ENCODE measurements at places on chromosomes 3 and 15. TPM values are rescaled to one million over a fixed set of nuclear protein-coding genes. Genes with fewer than 3 reads are reported as not detected.
A peak's percentile ranks its signal among the peaks of the same experiment; 100 is the strongest.

- no peak for DNase-seq
Observed at GRCh38 chr3:190983875-190984274, 121.4 kb upstream of the GMNC start.

- DNase-seq = no peak
Observed at GRCh38 chr3:156293566-156293965, 173.2 kb downstream of the KCNAB1 start.

DNA sequence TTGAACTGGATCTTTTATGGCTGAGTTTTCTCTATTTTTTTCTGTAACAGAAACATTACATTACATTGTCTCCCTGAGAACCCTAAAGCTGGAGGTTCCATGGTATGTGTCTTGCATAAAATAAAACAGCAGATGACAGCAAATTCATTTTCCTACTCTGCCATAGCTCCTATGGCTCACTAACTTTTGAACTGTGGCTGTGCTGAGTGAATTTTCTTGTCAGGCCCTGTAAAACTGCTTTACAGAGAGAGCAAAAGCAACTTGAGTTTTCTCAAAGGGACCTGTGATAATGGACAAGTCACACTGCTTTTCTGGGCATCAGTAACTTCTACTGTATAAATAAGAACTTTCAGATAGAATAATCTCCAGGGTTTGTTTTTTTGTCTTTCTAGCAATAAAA, 129.9 kb upstream of the TSC22D2 start:
- no peak for DNase-seq

DNA sequence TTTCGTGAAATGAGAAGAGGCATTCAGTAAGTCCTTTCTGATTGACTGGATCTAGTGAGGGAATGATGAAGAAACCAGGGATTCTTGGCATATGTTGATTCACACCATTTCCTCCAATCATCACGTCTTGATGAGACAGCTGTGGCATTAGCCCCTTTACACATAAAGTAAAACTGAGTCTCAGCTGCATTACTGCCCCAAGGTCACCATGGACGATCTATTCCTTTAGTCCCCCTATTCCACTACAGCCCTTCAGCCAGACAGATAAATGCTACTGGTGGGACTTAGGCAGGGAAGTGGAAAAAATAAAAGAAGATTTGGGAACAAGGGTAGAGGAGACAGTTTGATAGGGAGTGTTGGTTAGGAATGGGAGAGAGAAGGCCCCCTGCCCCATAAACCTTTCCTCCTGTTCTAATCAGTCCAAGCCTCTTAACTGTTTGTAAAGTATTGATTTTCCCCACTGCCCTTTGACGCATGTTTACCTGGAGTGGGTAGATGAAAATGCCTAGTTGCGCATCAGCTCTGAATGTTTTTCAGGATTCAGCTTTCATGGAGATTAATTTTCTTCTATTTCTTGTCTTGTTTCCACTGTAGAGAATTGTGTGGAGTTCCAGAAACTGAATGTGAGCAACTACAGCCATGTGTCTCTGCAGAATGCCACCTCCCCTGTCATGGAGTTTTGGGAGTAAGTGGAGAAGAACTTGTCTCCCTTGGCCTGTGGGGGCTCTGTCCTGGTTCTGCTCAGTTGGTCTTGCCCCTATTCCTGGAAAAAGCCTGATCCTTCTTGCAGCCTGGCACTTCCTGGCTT, 6.9 kb downstream of the SLC6A11 start:
- no peak for DNase-seq

- DNase-seq = peak; percentile 1
Observed at GRCh38 chr15:28098766-28099554, at the start of gene OCA2. TSS of gene OCA2 (minus strand) at chr15:28099315. CDS start at chr15:28081874, 17,441 bp downstream.

GRCh38 chr3:49928481-49929017, 1.1 kb downstream of the MON1A start:
- DNase-seq = no peak

The RAB8B gene
- polyA plus RNA-seq = 22.0 TPM

The PRSS50 gene
- polyA plus RNA-seq = not detected

The PLXNA1 gene
- polyA plus RNA-seq = 1.5 TPM

The NECTIN3 gene
- not detected for polyA plus RNA-seq
